ENCODE measurements at places on chromosomes 2 and 18. TPM values are rescaled to one million over a fixed set of nuclear protein-coding genes. Genes with fewer than 3 reads are reported as not detected.

The SULT1C4 gene
- not detected for total RNA-seq

The OBSL1 gene
- 69.1 TPM for total RNA-seq

The CRYBA2 gene
- not detected for total RNA-seq

The VWC2L gene
- total RNA-seq = not detected

The RFTN2 gene
- 3.6 TPM for total RNA-seq

The TMEM214 gene
- total RNA-seq = 38.5 TPM

The MC5R gene
- not detected for total RNA-seq

The DSG4 gene
- total RNA-seq = not detected

The VWA3B gene
- not detected for total RNA-seq

The SCN7A gene
- total RNA-seq = 16.4 TPM

The NPPC gene
- not detected for total RNA-seq

The INPP5D gene
- 0.15 TPM for total RNA-seq

The REG3G gene
- total RNA-seq = not detected

Measured in smooth muscle cell of trachea (primary cell).